ENCODE measurements at places on chromosomes 12 and 14.

- no peak for DNase-seq
These were observed 313.6 kb downstream of the ZFP36L1 start for GRCh38 chr14:68479247-68479646.

- no peak for DNase-seq
These were observed 193.6 kb upstream of the NUDT4 start for GRCh38 chr12:93183940-93184671.

GRCh38 chr14:74029136-74029535 lies 10.0 kb downstream of the BBOF1 start:
- no peak for DNase-seq

DNA sequence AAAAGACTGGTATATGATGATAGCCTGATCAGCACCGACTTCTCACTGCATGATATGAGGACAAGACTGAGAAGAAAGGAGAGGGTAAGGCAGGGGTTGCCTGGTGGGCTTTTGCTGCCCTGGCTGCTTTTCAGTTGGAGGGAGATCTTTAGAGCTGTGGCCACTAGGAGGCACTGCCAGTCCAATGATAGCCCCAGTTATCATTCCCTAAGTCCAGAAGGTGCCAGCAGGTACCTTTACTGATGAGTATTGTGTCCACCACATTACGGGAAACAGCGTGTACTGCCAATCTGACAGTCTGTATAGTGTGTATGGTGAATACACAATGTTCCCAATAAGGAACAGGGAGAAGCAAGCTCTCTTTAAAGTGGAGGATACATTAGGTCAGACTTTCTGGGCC lies 55.8 kb upstream of the CCDC175 start:
- DNase-seq: no peak

DNA sequence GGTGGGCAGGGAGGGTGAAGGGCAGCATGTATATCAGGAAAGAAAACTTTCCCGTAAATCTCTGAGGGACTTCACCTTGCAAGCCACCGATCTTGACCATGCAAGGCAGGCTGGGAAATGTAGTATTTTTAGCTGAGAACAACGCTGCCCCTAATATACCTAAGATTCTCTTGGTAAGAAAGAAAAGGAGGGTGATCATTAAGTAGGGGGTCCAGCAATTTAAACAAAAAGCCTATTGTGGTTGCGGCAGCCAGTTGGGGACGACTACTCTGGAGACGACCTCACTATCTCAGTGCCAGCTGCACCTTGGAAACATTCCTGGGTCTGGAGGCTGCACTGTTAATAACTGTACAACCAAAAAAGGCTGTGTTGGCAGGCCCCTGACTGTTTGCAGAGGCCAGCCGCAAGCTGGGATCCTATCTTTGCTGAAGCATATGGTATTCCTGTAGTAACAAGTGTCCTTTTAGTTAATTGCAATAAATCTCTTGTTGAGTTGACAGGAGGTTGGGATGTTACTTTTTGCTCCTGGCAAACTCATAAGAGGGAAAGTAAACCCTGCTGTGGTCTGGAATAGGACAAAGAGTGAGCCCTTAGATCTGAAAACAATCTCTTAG lies 6.4 kb downstream of the APOLD1 start:
- no peak for DNase-seq

GRCh38 chr12:13496111-13496510 lies 299.6 kb downstream of the EMP1 start:
- DNase-seq: no peak

DNA sequence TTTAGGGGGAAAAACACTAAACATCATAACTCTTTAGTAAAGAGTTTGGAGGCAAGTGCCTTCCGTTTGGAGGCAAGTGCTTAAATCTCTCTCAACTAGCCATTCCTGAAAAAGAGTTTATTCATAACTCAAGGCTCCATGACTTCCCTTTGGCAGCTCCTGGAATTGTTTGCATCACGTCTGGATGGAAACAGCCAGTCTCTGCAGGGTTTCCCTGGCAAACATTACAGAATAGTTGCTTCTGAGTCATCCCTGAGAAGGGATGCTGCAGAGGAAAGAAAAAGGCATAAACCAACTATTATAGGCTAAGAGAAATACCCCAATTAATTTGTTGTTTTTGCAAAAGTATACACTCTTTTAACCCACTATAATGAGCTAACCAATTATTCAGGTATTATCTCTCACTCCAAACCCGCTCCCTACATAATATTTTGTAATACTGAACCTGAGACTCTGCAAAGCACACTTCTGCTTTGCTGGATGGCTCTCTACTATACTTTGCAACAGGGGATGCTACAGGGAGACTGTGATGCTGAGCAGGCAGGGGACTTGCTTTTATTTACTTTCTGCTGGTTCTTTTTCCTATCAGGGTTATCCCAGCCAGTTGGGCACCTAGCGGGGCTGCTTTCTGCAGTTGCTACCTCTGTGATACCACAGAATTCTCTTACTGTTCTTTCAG lies 497.7 kb downstream of the FUT8 start:
- DNase-seq: no peak

DNA sequence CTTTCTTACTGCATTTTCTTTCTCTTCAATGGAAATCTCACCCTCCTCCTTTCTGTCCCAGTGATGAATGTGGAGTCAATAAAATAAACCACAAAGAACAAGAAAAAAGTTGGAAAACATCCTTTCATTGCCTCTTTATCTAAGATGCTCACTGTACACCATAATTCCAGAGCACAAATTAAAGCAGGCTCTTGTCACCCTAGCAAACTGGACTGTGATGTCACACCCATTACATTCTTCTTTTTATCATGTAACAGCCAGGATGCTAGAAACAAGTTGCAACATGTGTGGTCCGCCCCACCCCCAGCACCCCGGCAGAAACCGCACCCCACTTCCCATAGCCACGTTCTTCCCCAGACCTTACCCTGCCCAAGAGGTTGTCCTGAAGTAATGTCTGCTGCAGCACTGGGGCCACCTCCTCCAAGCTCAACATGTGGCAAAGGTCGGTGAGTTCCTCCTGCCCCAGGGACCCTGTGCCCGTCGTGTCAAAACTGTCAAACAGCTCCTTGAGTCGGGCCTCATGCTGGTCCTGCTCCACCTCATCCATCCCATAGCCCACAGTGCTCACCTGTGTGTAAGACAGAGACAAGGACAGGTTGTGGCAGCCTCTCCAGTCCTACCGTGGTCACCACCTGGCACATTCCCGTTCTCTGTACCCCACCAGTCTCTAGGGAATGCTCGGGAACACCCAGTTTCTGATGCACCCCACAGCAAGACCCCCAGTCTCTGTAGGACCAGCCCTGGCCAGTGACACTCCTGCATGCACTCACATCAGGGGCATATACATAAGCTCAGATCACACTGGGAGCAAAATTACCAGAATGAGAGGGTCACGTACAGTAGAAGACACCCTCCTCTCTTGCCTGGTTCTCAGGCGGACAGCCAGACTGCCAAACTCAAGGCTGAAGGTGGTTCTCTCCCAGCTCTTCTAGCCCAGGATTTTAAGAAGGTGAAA lies 9.2 kb downstream of the NIN start:
- no peak for DNase-seq

DNA sequence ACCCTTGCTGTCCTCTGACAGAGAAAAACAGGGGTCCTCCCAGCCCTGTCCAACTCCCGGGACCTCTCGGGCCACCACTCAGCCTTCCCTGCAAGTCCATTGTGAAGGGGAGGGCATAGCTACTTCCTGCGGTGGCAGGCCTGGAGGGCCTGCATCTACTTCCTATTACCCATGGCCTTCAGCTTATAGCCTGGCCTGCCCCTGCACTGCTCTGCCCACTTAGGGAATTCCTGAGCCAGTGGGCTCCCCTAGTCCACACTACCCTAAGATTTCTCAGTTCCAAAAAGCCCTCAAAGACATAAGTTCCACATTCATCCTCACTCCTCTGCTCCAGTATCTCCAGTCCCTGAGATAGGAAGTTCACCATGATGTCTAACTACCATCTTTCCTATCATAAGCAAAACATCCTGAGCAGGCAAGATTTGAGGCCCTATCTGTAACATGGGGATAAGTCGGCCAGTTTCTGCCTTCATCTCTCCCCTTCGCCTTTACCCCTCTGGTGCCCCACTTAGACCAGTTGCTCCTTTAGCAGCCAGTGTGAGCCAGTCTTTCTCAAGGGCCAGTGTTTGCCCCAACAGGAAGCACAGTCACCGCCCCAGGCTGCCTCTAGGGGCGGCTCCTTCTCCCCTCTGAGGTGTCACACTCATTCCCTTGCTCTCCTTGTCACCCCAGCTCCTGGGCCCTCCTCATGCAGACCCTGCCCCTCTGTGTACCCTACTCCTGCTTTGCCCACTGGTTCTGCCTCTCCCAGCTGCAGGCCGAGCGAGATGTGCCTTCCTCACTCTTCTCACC lies 10.9 kb downstream of the HDAC7 start:
- no peak for DNase-seq

GRCh38 chr12:57833672-57834071 lies 12.9 kb downstream of the CTDSP2 start:
- no peak for DNase-seq
